SJCRH30 (cell line): ENCODE measurements at places on chromosomes 5 and 9. TPM values are rescaled to one million over a fixed set of nuclear protein-coding genes. Genes with fewer than 3 reads are reported as not detected.

DNA sequence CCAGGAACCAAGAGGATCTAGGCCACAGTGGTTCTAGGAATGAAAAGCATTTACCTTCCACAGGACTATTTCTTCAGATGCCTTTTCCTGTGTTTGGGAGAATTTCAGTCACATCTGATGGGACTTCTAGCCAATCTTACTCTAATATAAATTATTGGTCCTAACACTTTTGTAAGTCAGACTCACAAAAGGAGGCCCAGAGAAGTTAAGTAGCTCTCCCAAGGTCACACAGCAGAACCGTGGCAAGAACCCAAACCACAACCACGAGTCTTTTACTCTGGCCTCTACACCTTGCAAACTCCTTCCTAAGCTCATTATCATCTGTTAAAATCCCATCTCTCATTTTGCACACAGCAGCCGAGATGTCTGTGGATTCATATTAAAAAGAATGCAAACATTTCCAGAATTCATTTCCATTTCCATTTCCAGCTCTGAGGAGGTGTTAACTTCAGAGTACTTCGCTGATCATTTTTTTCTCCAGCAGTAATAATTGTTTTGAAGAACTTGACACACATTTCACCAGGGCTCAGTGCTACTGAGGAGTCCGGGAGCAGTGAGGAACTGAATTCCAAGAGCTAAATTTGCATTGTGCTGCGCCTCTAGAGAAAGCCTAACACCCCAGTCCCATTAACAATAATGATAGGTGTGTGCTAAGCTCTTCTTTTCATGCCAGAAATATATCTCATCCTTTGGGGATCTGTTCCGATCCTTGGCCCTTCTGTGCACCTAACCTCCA, 168.1 kb downstream of the SEMA6A start:
- DNase-seq = no peak

- no peak for DNase-seq
Observed at GRCh38 chr5:179836225-179837019, 15.7 kb downstream of the SQSTM1 start.

Gene MELK
- 86.3 and 94.3 TPM in 2 replicates for total RNA-seq

Gene ANGPTL2
- 21.1 and 21.3 TPM in 2 replicates for total RNA-seq

DNA sequence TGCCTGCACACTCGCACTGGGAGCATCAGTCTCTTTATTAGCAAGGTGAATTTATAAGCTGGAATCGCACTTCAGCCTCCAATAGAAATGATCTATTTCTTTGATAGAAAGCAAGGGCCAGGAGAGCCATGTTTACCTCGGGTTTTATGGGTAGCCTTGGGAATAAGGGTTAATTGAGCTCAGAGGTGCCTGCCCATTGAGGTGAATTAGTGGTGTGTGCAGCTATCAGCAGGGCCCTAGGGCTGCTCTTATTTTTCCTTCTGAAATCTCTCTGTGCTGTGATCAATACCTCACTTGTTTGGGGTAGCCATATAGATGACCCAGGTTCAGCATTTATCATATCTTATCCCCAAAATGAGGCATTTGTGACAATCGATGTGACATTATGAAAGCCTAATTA, 297.8 kb downstream of the EBF1 start:
- no peak for DNase-seq

DNA sequence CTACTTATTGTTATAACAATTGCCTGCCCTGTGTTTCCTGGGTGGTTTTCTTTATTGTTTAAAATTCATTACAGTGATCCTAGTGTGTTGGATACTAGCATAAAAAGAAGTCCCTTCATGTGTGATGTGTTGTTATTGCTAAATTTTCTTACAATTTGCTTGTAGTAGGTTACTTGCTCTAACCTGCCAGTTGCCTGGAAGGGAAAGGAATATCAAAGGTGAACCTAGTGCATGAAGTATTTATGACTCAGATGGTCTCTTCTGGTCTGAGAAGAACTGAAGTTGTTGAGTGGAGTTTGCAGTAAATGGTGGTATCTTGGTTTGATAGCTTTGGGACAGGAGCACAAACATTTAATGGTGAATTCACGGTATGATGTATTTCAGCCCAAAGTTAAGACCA, 58.0 kb downstream of the SH3GL2 start:
- no peak for DNase-seq

- no peak for DNase-seq
Observed at GRCh38 chr5:63957617-63958016, 4.6 kb downstream of the HTR1A start.

- no peak for DNase-seq
Observed at GRCh38 chr5:103407402-103407801, 148.8 kb downstream of the MACIR start.

- DNase-seq = no peak
Observed at GRCh38 chr5:91850031-91850430, 466.9 kb upstream of the ARRDC3 start.

GRCh38 chr9:108331596-108331995, 524.2 kb downstream of the ACTL7B start:
- DNase-seq = no peak

Gene RHOBTB3
- 194 and 212 TPM in 2 replicates for total RNA-seq

DNA sequence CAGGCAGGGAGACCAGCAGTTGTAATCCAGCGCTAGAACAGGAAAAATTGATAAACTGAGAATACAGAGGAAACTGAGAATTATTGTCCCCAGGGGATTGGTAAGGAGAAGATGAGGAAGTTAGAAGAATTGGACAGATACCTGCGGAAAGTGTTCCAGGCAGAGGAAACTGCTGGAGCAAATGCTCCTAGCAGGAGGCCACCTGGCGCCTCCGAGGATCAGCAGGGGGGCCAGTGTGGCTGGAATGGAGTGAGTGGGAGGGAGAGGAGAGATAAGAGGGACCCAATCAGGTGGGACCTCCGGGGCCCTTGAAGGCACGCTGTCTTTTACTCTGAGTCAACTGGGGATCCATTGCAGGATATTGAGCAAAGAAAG, 695 bp upstream of the ANXA6 start:
- peak; percentile 43 for DNase-seq

- no peak for DNase-seq
Observed at GRCh38 chr5:109594217-109594616, 95.5 kb upstream of the MAN2A1 start.

- no peak for DNase-seq
Observed at GRCh38 chr5:142690667-142691066, 4.8 kb upstream of the FGF1 start.

Gene PCDHB7
- 1.1 and 1.3 TPM in 2 replicates for total RNA-seq

Gene LOX
- 1.7 and 2.3 TPM in 2 replicates for total RNA-seq

- no peak for DNase-seq
Observed at GRCh38 chr9:37908283-37908682, 4.4 kb upstream of the SLC25A51 start.

Gene OR13C8
- total RNA-seq = not detected in 2 replicates

DNA sequence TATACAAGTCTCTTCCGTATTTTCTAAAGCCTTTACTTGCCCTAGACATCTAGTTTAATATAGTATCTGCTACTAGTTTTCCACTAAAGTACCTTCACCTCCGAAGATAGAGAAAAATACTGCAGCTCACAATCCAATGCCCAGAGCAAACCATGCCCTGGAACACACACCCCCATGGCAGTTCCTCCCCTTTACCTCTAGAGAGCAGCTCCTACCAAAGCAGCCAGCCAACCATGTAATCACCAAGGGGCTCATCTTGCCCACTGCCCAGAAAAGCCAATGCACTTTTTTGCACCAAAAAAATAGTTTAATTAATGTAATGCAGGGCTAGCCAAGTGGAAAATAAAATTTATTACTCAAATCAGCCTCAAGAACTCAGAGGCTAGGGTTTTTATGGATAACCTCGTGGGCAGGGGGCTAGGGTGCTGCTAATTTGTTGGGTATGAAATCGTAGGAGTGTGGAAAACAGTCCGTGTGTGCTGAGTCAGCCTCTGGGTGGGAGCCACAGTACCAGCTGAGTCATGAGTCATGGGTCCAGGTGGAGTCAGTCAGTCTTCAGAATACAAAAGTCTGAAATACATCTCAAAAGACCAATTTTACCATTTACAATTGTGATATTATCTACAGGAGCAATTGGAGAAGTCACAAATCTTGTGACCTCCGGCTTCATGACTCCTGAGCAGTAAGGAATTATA, 120.1 kb upstream of the ACO1 start:
- peak; percentile 34 for DNase-seq

DNA sequence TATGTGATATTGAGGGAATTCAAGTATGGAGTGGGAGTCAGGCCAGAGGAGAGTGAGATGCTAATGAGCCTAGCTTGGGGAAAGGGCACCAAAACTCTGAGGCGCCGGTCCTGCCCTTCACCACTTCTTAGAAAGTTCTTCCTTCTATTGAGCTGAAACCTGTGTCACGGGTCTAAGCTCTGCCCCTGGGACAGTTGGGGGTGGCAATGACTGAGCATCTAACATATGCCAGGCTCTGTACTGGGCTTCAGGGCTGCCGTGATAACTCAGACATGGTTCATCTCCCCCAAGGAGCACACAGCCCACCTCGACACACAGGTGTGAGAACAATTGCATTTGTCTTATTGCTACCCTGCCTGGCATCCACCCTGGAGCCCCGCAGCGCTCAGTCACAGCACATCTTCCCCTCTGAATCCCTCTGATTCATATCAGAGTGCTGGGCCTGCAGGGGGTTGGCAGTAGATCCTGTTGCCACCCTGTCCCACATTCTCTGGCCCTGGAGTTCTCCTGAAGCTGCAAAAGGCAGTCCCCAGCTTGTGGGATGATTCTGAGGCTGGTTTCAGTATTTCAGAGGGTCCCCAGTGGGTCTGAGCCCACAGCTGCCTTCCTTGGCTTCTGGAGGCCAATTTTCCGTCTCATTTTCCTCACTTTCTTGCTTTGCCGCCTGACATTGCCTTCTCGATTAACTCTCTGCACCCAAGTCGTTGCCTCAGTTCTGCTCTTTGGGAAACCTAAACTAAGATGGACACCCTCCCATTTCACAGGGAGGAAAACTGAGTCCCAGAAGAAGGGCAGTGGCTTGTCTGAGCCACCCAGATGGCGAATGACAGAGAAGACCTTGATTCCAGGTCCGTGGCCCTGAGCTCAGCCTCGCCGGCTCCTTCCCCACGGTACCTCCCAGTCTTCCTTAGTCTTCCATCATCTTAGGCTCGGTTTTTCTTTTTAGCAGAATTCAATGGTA, 42.5 kb downstream of the ALG2 start:
- DNase-seq = no peak

DNA sequence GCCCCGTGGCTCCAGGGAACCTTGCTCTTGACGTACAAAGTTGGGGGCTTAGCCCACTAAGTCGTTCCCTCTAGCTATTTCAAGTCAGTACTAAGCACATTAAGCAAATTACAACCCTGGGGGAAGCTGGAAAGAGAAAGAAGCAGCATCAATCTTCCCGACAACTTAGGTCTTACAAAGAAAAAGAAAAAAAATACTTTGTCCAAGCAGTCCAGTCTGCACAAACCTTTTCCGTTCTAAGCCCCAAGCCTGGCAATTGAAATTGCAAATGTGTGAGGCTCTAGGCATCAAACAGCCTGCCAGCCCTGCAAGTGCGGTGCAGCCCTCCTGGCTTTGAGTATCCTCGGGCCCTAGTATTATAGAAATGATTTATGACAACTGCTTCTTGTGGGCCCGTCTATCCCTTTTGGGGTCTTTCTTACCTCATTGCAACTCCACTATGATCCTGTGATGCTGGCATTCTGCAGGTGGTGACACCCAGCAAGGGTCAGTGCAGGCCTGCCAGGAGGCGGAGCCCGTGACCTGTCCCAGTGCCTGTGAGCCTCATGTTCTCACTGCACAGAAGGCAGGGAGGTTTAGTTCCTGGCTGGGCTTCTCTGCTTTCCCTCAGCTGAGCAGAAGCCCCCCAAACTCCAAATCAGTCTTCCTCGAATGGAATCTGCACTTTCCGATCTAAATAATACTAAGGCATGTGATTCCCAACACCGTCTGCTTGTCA, 232.3 kb upstream of the IRX2 start:
- no peak for DNase-seq

- no peak for DNase-seq
Observed at GRCh38 chr9:95552255-95552654, 35.5 kb upstream of the PTCH1 start.

Gene HK3
- 0.15 TPM in 1 of 2 replicates, not detected in the other for total RNA-seq

- no peak for DNase-seq
Observed at GRCh38 chr9:110997847-110998246, 40.4 kb downstream of the LPAR1 start.

GRCh38 chr5:72523960-72524582, 16.9 kb upstream of the ZNF366 start:
- DNase-seq = peak; percentile 34

DNA sequence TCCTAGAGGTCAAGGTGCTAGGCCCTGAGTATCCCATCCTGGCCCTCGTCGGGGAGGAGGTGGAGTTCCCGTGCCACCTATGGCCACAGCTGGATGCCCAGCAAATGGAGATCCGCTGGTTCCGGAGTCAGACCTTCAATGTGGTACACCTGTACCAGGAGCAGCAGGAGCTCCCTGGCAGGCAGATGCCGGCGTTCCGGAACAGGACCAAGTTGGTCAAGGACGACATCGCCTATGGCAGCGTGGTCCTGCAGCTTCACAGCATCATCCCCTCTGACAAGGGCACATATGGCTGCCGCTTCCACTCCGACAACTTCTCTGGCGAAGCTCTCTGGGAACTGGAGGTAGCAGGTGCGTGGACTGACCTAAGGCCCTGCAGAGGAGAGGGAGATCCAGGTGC, 7.9 kb downstream of the BTNL9 start:
- DNase-seq = no peak

Gene KIF4B
- 0.02 and 0.03 TPM in 2 replicates for total RNA-seq
